ENCODE measurements at places on chromosomes 3 and 15.
A peak's percentile ranks its signal among the peaks of the same experiment; 100 is the strongest.

DNA sequence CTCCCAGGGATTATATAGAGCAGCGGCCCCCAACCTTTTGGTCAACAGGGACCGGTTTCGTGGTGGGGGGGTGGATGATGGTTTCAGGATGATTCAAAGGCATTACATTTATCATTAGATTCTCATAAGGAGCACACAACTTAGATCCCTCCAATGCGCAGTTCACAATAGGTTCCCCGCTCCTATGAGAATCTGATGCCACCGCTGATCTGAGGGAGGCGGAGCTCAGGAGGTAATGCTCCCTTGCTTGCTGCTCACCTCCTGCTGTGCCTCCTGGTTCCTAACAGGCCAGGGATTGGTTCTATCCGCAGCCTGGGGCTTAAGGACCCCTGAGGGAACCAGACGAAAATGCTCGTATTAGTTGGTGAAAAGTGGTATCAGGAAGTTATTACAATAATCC lies 1.3 kb upstream of the HACD2 start:
- peak; percentile 25 for DNase-seq

DNA sequence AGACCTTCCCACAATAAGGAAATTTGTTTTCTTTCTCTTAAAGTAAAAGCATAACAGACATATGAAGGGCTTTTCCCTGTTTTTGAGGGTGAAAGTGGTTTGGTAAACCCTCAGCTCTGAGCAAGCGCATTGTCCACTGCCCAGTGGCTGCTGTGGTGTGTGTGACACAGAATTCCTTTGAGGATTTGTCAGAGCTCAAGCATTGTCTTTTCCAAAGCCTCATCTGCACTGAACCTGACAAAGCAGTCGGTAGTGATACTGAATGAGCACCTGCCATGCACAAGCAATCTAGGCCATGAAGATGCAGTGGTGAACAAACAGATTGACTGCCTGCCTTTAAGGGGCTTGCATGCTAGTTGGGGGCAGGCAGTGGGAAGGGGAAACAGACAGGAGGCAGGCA lies 128.3 kb downstream of the PLCL2 start:
- DNase-seq, result no peak

GRCh38 chr15:57415602-57416001 lies 39.3 kb downstream of the CGNL1 start:
- DNase-seq, result no peak

- no peak for DNase-seq
Observed at GRCh38 chr15:45914425-45914824, 279.6 kb downstream of the SQOR start.

DNA sequence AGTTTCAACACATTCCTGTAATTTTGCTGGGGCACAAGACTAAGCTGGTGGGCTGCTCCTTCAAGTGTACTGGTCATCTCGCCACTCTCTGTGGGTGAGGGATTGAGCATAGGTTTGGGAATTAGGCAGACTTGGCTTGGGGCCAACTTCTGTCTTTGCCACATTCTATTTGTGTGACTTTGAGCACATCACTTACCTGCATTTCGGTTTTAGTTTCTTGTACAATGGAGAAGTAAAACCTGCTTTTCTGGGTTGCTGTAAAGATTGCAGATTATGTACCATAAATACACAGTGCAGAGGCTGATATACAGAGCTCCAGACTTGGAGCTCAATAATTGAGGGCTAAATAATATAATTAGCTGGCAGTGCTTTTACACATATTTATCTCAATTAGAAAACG lies 162.1 kb downstream of the C3orf38 start:
- DNase-seq, result no peak

- no peak for DNase-seq
Observed at GRCh38 chr3:29955413-29955812, 651.0 kb upstream of the TGFBR2 start.

- DNase-seq, result peak; percentile 11
Observed at GRCh38 chr3:187669675-187670504, at the start of gene SST. Gene SST (minus strand): TSS chr3:187670394. CDS start chr3:187670291, 103 bp downstream.

GRCh38 chr3:170331143-170331542 lies 26.4 kb upstream of the SKIL start:
- DNase-seq, result no peak

GRCh38 chr3:115885621-115886020 lies 262.3 kb downstream of the GAP43 start:
- no peak for DNase-seq

DNA sequence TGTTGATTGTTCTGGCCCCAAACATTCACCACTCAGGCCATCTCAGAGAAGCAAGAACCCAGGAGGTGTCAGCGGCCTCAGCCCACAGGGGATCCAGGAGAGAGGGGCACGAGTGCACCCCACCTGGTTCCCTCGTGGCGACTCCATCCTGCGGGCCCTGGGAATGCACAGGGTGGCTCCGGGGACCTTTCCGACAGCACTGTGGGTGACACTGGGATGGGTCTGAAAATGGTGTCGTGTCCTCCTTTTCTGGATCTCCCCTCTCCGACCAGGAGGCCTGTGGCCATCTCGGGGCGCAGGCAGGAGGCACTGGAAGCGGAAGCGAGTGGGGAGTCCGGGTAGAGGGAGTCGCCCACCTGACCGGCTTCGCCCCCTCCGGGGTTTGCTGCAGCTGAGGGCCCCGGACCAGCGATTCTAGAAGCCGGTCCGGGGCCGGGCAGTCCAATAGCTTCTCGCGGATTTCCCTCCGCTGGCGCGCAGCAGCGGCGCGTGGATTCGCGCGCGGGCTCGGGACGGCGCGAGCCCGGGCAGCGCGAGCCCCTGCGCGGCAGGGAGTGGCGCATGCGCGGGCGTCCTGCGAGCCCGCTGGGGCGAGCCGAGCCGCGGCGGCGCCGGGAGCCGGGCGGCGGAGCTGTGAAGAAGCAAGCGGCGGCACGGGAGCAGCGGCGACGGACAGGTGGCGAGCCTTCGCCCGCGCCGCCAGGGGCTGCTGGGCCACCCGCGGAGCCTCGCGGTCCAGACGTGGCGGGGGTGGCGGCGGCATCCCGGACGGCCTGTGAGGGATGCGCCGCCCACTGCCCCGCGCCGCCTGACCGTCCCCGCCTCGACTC lies at the start of gene DOCK3:
Gene DOCK3, plus strand, starts transcription at position 579 of the 830 bp plus-strand sequence. CDS start 337 bp downstream, outside the sequence.
- DNase-seq, result peak; percentile 6

- no peak for DNase-seq
Observed at GRCh38 chr15:56734013-56734635, 815 bp upstream of the ZNF280D start.

DNA sequence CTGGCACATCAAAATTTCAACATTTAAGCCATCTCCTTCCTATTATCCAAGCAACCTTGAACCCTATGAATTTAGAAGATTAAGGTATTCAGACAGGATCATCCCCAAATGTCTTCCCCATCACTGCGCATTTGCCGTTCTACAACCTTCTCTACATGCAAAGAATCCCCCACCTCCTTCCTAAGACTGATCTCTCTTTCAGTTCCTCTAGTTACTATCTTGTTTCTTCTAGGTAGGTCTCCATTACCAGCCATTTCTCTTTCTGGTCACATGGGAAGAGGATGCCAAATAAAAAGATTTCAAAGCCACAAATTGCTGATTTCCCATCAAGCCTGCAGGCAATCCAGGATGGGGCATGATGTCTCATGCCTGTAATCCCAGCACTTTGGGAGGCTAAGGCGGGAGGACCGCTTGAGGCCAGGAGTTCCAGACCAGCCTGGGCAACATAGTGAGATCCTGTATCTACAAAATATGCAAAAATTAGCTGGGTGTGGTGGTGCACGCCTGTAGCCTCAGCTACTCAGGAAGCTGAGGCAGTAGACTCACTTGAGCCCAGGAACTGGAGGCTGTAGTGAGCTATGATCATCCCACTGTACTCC lies 29.7 kb upstream of the MTMR10 start:
- DNase-seq, result no peak

- DNase-seq, result no peak
Observed at GRCh38 chr3:168342946-168343850, 247.5 kb upstream of the GOLIM4 start.

DNA sequence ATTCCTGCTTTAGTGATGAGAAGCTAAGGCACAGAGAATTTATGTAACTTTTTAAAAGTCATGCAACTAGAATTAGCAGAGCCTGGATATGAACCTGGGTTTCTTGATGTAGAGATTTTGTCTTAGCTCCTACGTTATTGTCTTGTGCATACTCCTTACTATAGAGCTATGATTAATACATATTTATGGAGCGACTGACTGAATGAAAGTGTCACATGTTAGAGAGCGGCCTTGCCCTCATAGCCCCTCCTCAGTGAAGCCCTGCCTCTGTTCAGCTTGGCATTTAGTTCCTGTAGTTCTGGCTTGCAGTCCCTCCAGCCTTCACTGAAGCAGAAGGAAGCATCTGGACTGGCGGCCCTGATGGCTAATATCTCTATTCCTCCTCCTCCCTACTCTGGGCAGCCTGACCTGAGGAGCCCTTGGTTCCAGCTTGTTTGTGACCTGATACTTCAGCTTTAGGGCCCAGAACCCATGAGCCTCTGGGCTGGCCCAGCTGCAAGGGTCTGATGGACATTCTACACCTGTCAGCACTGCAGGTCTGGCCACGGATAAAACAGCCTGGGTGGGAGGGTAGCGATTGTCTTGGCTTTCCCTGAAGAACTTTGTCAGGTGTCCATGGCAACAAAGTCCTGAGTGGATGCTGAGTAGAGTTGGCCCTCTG lies 13.4 kb upstream of the AGBL1 start:
- DNase-seq, result no peak

- no peak for DNase-seq
Observed at GRCh38 chr15:50227076-50227475, 38.5 kb downstream of the HDC start.

DNA sequence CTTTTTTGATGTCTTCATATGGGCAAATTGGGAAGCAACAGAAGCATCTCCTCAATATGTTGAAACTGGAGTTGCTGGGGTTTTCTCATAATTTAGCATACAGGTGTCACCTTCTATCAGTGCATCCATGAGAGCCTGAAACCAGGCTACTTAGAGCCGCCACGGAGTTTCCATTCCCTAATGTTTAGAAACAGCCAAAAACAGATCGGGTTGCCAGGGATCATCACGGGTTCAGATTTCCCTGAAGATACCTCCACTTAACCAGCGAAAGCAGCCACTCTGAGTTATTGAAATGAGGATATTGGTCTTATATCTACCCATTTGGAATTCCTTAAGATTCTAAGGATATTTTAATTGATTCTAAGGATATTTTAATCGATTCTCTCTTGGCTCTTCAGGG lies 14.5 kb downstream of the TERB2 start:
- no peak for DNase-seq

- DNase-seq, result no peak
Observed at GRCh38 chr3:458653-459310, 262.2 kb downstream of the CHL1 start.

DNA sequence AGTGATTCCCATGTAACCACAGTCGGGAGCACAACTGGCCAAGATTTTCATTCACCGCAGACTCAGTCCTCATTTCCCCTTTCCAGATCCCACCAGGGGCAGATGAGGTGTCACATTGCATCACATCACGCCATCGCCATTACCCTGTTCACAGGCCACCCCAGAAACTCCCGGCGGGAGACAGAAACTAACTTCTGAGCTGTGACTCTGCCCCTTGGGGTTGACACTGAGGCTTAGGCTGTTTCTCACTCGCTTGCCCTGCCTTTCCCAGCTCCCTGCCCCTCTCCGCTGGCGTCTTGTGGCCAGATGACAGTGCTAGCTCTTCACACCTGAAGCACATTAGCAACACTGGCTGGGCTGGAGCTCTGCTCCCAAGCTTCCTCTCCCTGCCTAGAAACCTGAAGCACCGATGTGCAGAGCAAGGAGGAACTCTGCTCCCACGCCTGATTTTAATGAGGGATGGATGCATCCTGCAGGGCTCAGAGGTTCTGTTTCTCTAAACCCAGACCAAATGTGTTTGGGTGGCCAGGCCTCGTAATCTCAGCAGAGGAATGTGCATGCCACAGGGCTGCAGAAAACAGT lies 88.8 kb upstream of the CTDSPL start:
- no peak for DNase-seq

DNA sequence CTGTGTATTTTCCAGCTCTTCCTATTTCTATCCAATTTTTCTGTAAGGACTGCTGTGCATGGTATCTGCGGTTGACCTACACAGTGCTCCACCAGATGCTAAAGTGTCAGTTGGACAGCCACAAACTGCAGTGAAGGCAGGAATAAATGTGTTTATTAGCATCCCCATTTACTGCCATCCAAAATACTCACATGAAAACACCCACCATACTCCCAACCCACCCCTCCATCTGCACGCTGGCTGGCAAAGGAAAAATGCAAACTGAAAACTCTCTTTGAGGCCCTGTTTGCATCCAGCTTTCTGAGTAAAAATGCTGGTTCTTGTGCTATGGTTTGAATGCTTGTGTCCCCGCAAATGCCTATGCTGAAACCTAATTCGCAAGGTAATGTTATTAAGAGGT lies 515.5 kb downstream of the ZNF385D start:
- DNase-seq, result no peak

- DNase-seq, result no peak
Observed at GRCh38 chr15:32944431-32944830, 226.6 kb downstream of the GREM1 start.

DNA sequence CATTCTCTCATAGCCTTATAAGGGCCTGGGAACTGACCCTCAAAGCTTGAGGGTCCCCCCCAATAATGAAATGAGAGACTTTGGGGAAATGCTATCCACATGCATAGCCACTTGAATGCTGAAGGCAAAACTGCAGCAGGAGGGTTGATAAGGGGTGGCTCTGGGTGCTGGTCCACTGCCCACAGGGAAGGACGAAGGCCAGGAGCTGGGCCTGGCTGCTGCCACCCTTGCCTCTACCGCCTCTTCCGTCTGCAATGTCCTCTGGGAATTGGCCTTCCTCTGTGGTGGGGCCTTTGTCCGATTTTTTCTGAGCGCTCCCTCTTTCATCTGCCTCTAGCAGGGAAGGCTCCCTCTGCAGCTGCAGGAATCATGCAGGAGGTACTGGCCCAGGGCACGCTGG lies 41.0 kb downstream of the OCA2 start:
- DNase-seq, result no peak

DNA sequence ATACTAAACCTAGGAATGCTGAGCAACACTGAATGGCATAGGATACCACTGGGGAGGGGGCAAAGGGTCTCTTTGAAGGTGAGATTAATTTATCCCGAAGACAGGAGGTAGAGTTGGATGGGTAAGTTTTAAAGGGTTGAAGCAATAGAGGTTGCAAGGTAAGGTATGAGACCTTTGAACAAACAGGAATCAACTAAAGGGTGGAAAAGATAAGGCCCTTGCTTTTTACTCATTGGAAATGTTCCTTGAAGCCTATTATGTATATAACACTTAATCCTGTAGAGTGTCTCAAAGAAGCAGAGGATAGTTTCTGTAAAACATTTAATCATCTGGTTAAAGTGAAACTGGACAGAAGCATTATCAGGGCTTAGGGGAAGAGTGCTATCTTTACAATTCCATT lies 5.7 kb downstream of the ABHD5 start:
- no peak for DNase-seq

- DNase-seq, result no peak
Observed at GRCh38 chr15:59371458-59372351, 966 bp downstream of the MYO1E start.

- DNase-seq, result no peak
Observed at GRCh38 chr3:62229211-62229610, 144.1 kb downstream of the FEZF2 start.

DNA sequence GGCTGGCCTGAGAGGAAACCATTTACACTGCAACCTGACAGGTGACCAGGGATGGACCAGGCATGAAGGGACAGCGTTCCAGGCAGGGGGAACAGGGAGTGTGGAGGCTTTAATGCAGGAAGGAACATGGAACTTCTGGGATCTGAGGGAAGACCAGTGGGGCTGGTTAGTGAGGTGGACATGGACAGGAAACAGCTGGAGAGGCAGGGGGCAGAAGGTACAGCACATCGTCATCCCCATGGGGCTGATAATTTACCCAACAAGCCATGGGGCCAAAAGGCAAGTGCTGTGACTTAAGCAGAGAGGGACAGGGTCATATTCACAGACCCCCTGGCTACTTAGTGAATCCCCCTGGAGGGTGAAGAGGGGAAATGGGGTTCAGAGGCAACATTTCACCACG lies 77.0 kb upstream of the LARS2 start:
- no peak for DNase-seq
